ELR (cell line): ENCODE measurements at places on chromosomes 5 and 9.

- DNase-seq = no peak
Observed at GRCh38 chr5:31285025-31285424, 91.5 kb downstream of the CDH6 start.

DNA sequence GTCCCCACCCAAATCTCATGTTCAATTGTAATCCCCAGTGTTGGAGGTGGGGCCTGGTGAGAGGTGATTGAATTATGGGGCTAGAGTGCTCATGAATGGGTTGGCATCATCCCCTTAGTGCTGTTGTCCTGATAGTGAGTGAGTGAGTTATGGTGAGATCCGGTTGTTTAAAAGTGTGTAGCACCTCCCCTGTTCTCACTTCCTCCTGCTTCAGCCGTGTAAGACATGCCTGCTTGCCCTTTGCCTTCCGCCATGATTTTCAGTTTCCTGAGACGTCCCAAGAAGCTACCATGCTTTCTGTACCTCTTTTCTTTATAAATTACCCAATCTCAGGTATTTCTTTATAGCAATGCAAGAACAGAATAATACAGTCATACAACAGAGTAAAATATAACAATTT lies 742 bp upstream of the LECT2 start:
- DNase-seq = no peak

DNA sequence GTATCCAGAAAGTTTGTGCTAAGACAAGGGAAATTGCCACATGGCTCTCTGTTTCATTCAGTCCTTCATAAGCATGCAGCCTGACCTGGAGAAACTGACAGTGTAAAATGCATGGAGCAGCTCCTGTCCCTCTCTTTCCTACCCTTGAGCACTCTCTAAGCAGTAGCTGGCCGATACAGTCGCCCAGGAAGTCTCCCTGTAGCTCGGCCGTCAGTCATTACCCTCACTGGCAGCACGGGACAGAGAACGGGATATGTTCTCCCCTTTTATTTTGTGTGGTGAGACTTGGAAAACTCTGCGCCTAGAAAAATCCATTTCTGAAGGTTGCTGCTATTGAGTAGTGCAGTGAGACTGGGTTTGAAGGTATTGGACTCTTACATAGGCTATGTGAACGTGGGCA lies 56.8 kb upstream of the KCNMB1 start:
- DNase-seq = no peak

GRCh38 chr5:111117136-111117535 lies 25.0 kb downstream of the WDR36 start:
- no peak for DNase-seq

DNA sequence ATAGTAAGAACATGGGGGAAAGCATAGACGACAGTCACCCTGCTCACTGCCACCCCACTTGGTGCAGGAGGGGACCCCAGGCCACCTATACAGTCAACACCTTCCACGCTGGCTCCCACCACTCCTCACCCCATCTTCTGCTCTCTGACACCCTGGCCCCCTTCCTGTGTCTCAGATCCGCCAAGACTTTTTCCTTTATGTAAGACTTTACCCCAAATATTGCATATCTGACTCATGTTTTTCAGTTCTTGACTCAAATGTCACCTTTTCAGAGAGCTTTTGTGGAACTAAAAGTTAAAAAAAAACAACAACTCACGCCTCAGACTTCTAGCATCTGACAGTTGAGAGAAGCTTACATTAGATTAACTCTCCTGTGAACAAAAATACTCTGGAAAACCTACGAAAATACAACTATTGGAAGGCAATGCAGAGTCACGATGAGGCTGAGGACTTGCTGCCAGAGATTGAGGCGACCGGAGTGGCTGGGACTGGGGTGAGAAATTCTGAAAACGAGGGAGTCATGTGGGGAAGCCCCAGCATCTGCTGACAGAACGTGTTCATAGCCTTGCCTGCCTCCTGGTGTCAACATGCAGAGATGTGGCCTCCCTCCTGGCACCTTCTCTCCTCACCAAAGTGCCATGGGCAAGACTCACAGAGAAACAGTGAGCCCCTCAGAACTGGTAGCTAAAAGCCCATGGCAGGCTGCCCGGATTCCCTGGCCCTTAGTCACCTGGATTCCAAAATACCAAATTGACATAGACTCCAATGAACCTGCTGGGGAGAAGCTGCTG lies 22.4 kb upstream of the FCN2 start:
- peak; percentile 47 for DNase-seq

- DNase-seq = no peak
Observed at GRCh38 chr5:164501344-164501743, 995.9 kb downstream of the MAT2B start.

- DNase-seq = no peak
Observed at GRCh38 chr9:91942201-91942600, 7.8 kb downstream of the ROR2 start.

DNA sequence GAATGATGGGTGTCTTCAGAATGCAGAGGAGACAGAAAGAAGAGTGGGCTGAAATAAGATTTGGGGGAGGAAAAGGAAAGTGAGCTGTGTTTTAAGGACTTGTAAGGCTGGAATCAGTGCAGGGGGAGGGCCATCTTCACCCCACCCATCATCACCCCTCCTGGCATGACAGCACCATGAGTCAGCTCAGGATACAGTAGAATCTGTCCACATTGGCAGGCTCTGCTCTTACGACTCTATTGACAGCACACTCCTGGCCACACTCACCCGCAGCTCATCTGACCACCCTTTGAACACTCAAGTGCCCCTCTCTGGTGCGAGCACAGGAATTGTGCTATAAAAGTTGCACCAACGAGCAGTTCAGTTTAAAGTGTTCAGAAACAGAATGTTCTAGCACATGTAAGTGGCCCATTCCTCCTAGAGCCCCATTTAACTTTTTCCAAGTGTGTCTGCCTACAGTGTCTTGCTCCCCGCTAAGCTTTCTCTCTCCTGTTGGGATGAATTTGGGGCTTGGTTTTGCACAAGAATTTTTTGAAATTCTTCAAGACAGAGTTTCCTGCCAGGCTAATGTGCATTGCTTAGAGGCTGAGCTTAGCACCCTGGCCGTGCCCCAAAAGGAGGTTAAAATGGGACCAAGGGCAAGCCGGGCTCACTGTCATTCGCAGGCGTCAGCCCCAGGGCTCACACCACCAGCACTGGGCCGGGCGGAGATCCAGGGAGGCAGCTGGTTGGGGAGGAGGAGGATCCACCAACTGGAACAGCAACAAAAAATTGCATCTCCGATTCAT lies 12.0 kb downstream of the ADRA1B start:
- peak; percentile 89 for DNase-seq

DNA sequence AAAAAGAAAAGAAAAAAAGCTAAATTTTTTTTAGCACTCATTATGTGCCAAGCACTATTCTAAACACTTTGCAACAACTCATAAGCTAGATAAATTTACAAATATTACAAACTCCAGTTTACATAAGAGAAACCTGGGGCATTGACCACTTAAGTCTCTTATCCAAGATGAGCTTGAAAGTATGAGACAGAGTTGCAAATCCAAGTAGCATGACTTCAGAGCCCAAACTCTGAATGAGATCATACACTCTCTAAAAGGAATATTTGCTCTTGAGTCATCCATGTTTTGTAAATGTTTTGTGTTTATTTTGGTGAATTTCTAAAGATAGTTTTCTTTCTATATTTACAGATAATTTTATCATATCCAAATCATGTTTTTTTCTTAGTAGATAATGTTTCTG lies 4.0 kb upstream of the SHOC1 start:
- DNase-seq = peak; percentile 69

DNA sequence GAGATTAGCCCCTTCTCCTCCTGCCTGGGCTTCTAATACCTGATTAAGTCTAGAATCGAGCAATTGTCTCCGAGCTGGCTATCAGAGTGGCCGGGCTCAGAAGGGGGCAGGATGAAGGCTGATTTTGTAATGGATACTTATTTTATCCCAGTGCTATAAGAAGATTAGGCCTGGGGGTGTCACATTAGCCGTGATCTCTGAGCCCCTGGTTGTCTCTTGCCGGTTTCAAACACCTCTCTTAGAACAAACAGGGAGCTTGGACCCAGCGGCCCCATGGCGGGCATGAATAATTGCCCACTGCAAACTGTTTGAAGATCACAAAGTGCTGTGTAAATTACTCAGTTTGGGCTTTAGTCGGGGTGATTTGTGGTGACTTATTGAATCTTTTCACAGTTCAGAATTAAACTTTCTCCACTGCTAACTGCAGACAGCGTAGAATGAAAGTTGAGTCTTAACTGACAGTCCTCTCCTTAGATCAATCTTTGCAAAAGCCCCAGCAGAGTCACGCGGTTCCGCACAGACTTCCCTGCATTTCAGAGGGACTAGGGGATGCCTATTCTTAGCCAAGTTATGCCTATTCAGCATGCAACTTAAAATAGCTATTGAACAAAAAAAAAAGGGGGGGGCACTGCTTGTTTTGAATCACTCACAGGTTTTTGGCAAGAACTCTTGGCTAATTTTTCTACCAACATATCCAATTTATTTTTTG lies 200.6 kb upstream of the IRX1 start:
- no peak for DNase-seq

GRCh38 chr5:159337016-159337955 lies 7.0 kb upstream of the IL12B start:
- peak; percentile 82 for DNase-seq

- no peak for DNase-seq
Observed at GRCh38 chr9:8659108-8659507, 859.5 kb upstream of the DMAC1 start.

GRCh38 chr5:39543335-39543734 lies 118.6 kb upstream of the DAB2 start:
- no peak for DNase-seq

DNA sequence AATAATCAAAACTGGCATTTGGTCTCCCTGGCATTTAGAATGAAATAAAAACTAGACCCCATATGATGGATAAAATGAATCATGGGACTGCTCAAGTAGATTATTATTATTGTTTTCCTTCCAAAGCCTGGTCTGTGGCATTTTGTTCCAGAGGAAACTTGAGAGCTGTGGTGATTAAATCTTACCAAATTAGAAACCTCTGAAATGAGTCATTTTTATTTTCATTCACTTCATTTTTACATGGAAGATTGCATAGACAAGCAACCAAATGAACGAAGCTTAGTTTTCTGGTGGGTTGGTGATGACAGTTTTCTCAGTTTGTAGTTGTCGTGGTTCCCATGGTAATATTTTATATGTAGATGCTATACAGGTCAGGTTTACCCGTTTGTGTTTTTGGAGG lies 23.4 kb downstream of the PAM start:
- DNase-seq = peak; percentile 65

GRCh38 chr5:51958473-51958872 lies 575.2 kb downstream of the ISL1 start:
- no peak for DNase-seq

DNA sequence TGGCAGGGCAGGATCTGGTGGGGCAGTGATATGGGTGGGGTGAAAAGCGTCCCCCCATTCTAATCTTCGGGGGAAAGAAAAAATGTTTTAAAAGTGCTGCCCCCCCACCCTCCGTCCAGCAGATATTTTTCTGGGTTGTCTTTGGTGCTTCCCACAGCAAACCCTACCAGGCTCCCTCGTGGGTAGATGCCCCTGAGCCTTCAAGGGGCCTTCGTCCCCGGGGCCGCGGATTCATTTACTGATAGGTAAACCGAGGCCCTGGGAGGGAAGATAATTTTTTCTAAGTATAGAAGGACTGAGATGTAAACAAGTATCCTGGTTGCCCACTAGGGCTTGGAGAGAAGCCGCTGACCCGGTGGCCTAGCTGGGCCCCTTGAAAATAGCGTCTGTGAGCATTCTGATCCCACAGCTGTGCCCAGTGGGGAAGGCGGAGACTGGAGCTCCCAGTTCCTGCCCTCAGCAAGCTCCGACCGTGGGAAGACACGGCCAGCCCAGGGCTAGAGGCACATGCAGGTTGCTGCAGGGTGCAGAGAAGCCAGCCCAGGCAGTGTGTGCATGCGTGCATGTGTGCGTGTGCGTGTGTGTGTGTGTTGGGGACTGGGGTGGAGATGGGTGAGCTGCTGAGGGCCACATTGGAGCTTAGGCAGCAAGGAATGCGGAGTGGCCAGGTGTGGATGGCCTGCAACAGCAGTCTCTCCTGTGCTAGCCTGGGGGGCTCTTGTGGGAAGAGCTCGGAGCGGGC lies 6.0 kb upstream of the RXRA start:
- no peak for DNase-seq

- DNase-seq = peak; percentile 25
Observed at GRCh38 chr9:2853517-2853916, 9.6 kb upstream of the PUM3 start.

DNA sequence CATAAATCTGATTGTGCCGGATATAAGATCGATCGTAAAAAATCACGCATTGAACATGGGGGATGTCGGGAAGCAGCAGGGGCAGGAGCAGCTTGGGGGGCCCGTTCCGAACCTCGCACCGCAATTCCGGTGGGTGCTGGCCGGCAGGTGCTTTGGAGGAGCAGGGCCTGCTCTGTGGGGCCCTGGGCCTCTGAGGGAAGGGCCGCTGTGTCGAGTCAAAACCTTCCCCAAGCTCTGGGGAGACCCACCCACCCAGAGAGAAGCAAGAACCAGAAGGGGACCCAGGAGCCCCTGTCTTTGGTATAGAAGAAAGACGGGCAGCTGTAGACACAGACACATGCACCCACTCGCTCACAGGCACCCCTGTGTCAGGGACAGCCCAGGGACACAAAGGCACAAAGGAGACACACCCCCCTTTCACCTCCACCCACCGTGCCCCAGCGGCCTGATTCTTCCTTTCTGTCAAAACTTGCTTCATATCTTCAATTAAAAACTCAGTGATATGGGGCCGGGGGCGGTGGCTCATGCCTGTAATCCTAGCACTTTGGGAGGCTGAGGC lies 49.4 kb upstream of the ZBTB43 start:
- DNase-seq = no peak

- no peak for DNase-seq
Observed at GRCh38 chr5:8288334-8288733, 419.4 kb downstream of the MTRR start.

- DNase-seq = no peak
Observed at GRCh38 chr5:113214606-113215323, 220.0 kb downstream of the TSSK1B start.

GRCh38 chr5:105131045-105131444 lies 1568.5 kb upstream of the NUDT12 start:
- no peak for DNase-seq

DNA sequence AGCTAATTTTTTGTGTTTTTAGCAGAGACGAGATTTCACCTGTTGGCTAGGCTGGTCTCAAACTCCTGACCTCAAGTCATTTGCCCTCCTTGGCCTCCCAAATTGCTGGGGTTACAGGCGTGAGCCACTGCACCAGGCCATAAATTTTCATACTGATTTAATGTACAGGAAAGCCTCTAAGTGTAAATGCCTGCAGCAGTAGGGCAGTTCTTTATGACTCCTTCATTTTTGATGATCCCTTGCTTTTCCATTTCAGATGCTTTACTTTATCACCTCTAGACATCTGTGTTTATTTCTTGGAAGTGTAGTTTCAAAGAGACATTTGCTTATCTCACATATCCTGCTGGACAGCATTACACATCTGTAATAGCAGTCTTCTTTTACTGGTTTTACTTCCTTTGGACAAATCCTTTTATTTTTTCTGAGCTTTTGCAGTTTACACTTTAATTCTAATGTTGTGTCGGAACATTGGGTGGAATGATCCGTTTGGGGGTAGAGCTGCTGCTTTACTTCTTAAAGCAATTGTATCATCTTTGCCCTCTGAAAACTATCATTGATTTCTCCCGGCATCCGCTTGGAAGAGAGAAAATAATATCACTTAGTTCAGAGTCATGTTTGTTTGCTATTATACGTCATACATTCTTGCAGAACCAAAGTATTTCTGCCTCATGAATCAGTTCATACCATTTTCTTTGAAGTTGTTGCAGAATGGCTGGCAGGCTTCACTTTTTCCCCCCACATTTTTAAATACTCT lies 36.0 kb downstream of the SCGB3A1 start:
- DNase-seq = peak; percentile 20

GRCh38 chr5:96293966-96294883 lies 138.8 kb downstream of the PCSK1 start:
- DNase-seq = peak; percentile 58

GRCh38 chr9:129411501-129412175 lies 209.3 kb downstream of the C9orf50 start:
- no peak for DNase-seq
